ENCODE measurements at places on chromosomes 7 and 10.

DNA sequence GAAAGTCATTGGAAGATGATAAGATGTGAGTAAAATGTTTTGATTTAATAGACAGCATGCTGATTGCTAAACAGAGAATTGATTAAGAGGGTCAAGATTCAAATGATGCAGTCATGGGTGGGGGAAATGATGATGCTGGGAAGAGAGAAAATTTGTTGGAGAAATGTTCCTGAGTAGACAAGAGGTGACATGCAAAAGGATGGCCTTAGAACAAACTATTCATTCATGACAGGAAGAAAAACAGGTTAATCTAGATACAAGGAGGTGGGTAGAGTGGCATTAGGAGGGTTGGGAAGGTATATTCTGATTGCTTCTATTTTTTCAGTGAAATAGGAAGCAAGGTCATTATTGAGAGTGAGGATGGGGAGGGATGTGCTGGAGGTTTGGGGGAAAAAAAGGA, 146.7 kb downstream of the SEM1 start:
- DNase-seq: no peak

GRCh38 chr10:47276576-47277351, 23.2 kb upstream of the GDF10 start:
- DNase-seq: no peak

- no peak for DNase-seq
Measured at GRCh38 chr10:22029445-22030236, 26.1 kb upstream of the DNAJC1 start.

- no peak for DNase-seq
Measured at GRCh38 chr10:23885853-23886252, 323.1 kb upstream of the KIAA1217 start.

DNA sequence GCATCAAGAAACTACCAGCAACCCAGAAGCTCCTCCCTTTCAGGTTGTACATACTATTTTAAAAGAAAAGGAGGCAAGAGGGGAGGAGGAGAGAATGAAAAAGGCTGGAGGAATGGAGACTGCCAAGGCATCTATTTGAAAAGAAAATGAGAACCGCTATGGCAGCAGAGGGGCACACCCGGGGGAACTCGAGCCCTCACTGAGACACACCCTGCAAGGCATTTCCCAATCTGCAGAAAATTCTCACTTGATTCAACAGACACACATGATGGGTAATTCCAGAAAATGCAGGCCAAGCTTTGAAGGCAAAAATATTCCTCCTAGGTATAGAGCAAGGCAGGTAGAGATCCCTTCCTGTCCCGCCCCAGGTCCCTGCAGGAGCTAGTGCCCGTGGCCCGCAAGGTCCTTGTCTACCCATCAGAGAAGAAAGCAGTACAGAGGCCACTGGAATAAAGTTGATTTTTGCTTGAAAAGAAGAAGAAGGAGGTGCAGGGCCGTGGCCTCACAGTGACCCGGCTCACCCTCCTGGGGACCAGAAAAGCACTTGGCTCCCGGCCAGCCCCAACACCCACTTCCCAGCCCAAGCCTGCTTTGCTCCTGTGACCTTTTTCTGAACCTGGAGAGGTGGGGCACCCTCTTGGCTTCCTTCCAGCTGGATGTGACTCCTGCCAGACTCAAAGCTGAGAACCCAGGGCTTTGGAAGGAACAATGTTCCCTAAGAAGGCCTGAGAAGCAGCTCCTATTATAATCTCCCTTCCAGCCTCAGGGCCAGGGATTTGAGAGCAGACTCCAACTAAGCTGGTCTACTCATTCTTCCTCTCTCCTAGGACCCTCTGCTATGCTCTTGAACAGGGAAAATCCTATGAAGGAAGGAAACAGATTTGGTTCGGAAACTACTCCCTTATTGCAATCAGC, 6.2 kb upstream of the PIK3CG start:
- DNase-seq: no peak

- DNase-seq: no peak
Measured at GRCh38 chr7:17044396-17044795, 162.6 kb upstream of the AGR3 start.

DNA sequence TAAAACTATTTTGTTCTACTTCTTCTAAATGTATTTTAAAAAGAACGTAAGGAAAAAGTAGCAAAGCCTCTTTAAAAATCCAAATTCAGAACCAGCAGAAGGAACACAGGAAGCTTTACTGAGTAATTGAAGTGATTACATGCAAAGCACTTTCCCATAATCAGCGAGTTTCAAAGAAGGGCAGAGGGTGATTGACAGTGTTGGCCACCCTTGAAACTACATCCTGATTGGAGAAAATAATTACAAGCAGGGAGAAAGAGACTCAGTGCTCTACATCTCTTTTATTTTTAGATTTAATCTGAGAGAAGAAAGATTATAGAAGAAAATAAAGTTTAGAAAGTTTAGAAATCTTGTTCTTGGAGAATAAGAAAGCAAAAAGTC, 20.3 kb upstream of the HGF start:
- DNase-seq: no peak

GRCh38 chr7:129771928-129772479, 160.5 kb downstream of the NRF1 start:
- no peak for DNase-seq

GRCh38 chr10:59684006-59684405, 25.6 kb downstream of the SLC16A9 start:
- DNase-seq: no peak

DNA sequence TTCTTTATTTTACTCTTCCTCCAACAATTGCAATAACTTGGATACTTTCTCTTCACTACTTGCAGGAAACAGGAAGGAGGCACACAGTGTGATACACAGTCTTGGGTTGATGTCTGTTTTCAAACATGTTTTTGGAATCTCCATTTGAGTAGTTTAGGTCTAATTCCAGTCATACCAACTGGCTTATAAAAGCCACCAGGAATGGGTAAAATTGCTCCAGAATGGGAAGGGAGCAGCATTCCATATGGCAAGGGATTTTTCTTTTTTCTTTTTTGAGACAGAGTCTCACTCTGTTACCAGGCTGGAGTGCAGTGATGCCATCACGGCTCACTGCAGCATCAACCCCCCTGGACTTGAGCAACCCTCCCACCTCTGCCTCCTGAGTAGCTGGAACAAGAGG, 545.1 kb upstream of the GALNT17 start:
- no peak for DNase-seq

GRCh38 chr7:141231018-141231792, 157.3 kb downstream of the TMEM178B start:
- DNase-seq: no peak

GRCh38 chr10:124179308-124180043, 86.1 kb upstream of the CHST15 start:
- DNase-seq: no peak

DNA sequence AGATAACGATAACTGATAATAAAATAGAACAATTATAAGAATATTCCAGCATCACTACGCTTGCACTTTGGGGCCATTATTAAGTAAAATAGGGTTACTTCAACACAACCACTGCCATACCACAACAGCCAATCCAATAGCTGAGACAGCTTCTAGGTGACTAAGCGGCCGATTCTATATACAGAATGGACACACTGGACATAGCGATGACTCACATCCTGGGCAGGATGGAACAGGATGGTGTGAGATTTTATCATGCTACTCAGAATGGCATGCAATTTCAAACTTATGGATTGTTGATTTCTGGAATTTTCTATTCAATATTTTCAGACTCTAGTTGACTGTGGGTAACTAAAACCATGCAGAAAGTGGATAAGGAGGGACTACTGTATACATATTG, 920.9 kb downstream of the LRMDA start:
- DNase-seq: peak; percentile 70

DNA sequence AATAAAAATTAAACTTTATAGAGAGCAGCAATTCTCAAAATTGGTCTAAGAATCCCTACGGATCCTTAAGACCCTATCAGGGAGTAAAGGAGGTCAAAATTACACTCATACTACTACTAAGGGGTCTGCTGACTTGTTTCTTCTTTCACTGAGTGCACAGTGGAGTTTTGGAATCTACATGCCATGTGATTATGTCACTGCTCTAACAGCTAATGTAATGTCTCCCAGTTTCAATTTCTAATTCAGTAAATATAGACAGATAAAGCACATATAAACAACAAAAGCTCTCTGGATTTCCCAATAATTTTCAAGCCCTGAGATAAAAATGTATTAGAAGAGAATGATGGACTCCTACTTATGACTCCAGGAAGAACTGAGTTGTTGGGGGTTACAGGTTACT, 74.6 kb downstream of the WAPL start:
- DNase-seq: no peak

DNA sequence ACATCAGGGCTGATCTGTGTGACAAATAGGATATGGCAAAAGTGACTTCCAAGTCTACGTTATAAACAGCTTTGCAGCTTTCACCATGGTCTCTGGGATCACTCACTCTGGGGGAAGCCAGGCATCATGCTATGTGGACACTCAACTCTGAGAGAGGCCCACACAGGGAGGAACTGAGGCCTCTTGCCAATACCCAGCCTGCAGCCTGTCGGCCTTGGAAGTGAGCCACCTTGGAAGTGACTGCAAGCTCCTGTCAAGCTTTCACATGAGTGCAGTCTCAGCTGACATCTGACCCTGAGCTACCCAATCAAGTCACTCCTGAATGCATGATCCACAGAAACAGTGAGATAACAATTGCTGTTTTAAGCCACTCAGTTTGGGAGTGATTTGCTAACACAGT, 56.5 kb downstream of the MMRN2 start:
- DNase-seq: peak; percentile 18

DNA sequence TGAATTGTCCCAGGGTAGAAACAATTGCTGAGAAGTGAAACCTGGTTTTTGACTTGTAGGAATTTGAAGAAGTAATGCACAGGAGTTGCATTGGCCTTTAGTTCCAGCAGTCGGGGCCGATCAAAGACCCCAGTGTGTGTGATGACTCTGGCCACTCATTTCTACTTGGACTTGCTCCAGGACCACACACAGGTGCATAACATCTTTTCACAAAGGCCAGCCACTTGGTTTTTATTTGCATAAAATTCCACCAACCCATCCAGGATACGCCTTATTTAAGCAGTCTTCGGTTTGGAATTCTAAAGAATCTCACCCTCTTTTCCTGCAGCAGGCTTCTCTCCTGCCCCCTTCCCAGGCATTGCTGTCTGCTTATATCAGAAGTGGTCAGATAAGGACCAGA, 162.0 kb upstream of the HABP2 start:
- no peak for DNase-seq

All from fibroblast of the conjunctiva (primary cell).